B cell (primary cell): ENCODE measurements at places on chromosomes 7 and 10. TPM values are rescaled to one million over a fixed set of nuclear protein-coding genes. Genes with fewer than 3 reads are reported as not detected.

DNA sequence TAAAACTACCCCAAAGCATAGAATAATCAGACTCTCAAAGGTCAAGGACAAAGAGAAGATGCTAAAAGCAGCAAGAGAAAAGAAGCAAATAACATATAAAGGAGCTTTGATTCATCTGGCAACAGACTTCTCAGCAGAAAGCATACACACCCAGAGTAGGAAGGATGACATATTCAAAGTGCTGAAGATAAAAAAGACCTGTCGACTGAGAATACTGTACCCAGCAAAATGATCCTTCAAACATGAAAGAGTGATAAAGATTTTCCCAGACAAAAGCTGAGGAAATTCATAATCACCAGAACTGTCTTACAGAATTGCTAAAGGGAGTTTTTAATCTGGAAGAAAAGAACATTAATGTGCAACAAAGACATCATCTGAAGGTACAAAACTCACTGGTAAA lies 14.9 kb downstream of the KCNK18 start:
- DNase-seq = no peak

DNA sequence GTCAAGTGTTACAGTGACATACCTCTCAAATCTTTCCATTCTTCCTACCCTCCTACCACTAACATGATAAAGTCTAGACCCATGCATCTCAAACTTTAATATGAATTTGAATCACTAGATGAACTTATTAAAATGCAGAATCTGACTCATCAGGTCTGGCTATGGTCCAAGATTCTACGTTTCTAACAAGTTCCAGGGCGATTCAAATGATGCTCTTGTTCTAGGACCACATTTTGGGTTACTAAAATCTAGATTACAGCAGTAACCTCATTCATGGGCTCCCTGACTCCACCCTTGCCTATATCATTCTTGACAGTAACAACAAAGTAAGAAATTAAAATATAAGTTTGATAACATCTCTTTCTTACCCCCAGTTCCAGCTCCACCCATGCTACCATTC lies 124.8 kb upstream of the LSM8 start:
- no peak for DNase-seq

GRCh38 chr10:77501846-77502261 lies 135.8 kb downstream of the KCNMA1 start:
- no peak for DNase-seq

DNA sequence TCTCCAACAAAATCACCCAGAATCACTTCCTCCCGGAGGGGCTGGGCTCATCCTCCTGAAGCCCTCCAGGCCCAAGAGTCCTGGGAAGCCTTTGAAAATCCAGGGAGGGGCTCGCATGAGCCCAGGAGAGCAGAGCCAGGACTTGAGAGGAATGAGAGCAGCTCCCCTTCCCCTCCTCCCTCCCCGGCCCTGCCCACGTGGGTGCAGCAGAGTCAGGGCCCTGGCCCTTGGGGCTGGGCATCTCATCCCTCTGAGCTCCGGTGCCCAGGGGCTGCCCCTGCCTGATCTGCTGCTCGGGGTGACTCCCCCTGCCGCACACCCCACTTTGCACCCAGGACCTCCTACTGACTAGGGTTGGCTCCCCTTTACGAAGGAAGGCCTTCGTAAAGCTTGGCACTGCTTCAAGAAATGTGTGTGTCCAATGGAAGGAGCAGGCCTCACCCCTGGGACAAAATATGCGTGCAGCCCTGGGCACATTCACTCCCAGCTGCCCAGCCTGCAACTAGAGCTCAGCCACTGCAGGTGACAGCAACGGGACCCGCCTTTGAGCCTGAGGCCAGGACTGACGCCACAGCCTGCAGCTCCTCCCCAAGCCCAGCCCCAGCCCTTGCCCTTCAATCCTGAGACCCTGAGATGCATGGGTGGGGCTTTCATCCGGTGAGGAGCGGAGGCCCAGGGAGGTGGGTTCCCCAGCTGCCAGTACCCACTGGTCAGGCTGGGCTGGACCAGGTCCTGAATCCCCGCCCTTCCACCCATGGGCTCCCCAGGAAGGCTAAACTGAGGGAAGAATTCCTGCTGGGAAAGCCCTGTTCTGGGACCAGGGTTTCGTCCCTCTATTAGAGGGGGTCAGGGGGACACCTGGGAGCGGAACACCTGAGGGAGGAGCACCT lies 21.8 kb downstream of the PWWP2B start:
- peak; percentile 64 for DNase-seq

Gene PRSS1
- not detected in 2 replicates for total RNA-seq

DNA sequence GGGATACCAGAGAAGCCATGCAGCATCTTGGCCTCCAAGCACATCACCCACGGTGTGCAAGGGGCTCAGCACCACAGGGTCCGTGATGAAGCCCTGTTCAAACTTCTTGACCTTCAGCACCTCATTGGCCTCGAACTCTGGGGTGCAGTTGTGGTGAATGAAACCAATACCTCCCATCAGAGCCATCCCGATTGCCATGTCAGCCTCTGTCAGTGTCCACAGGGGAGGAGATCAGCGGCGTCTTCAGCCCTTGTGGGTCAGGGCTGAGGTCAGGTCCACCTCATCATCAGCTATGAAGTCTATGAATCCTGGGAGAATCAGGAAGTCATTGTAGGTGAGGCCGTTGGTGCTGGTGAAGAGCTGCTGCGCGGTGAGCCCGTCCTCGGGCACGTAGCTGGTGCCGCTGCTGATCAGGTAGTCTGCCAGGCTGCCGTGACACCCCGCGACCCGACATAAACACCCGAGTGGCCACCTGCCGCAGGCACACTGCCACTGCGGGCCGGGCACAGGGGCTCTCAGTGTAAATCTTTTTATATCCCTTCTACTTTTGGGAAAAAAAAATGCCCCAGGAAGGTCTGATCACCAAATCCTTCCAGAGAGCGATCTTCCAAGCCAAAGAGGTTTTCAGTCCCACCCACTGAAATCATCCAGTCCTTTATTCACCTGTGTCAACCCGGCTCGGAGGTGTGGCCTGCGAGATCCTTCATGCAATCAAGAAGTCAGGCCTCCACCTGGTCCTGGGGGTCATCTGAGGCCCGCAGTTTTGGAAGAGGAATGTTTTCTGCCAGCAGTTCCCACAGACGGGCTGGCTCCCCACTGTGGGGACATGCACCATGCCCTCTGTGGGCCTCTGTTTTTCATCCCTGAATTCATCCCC lies 144.1 kb upstream of the KCNMA1 start:
- DNase-seq = no peak

- no peak for DNase-seq
These were observed 191.9 kb downstream of the MDFIC start for GRCh38 chr7:115113776-115114175.

- no peak for DNase-seq
These were observed 3.7 kb downstream of the PURB start for GRCh38 chr7:44881610-44882009.

- DNase-seq = no peak
These were observed 195.5 kb upstream of the ZNF32 start for GRCh38 chr10:43844221-43844620.

Gene MPLKIP
- 31.4 and 34.1 TPM in 2 replicates for total RNA-seq

- DNase-seq = no peak
These were observed 750 bp upstream of the CDK14 start for GRCh38 chr7:90595342-90595800.

Gene SH2D4B
- 0.12 and 0.22 TPM in 2 replicates for total RNA-seq

Gene LRRC61
- total RNA-seq = 12.8 and 15.5 TPM in 2 replicates

DNA sequence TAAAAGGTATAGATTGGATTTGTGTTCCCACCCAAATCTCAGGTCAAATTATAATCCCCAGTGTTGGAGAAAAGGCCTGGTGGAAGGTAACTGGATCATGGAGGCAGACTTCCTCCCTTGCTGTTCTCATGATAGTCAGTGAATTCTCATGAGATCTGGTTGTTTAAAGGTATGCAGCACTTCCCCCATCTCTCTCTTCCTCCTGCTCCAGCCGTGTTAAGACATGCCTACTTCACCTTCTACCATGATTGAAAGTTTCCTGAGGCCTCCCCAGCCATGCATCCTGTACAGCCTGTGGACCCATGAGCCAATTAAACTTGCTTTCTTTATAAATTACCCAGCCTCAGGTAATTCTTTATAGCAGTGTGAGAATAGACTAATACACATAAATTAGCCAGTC lies 39.1 kb downstream of the HTR7 start:
- DNase-seq = no peak

Gene ADAM8
- total RNA-seq = 116 and 125 TPM in 2 replicates

Gene ANXA11
- total RNA-seq = 156 and 177 TPM in 2 replicates

Gene GIMAP5
- 0.10 and 0.27 TPM in 2 replicates for total RNA-seq
